ENCODE measurements at places on chromosomes 2 and 18. TPM values are rescaled to one million over a fixed set of nuclear protein-coding genes. Genes with fewer than 3 reads are reported as not detected.

Gene PPP4R3B
- 67.2 TPM for total RNA-seq

Gene ZAP70
- not detected for total RNA-seq

Gene PDE11A
- 0.07 TPM for total RNA-seq

Gene C2orf92
- 1.6 TPM for total RNA-seq

Gene SLC11A1
- 1.2 TPM for total RNA-seq

Gene ALLC
- not detected for total RNA-seq

Gene EVX2
- not detected for total RNA-seq

Gene GAREM1
- total RNA-seq: 9.5 TPM

Gene CPLX4
- total RNA-seq: not detected

Gene XIRP2
- total RNA-seq: not detected

Gene SERPINB8
- total RNA-seq: 52.9 TPM

Gene ZNF407
- 5.7 TPM for total RNA-seq

Gene SERPINB5
- total RNA-seq: 64.9 TPM

Gene NIFK
- total RNA-seq: 164 TPM

Gene KANSL1L
- 6.5 TPM for total RNA-seq

Gene SETBP1
- 2.5 TPM for total RNA-seq

Gene CDCA7
- total RNA-seq: 25.1 TPM

Gene SLC1A4
- total RNA-seq: 45.0 TPM

Gene NETO1
- not detected for total RNA-seq

Gene MARCHF4
- 1.7 TPM for total RNA-seq

Gene MYO5B
- total RNA-seq: 26.2 TPM

Gene IL1RL1
- total RNA-seq: 4.7 TPM

Gene FEV
- not detected for total RNA-seq

Gene SCN7A
- 0.02 TPM for total RNA-seq

Measured in NCI-H460 (cell line).